Left kidney (tissue), 8 donors: ENCODE measurements at places on chromosomes 7 and 10. TPM values are rescaled to one million over a fixed set of nuclear protein-coding genes. Genes with fewer than 3 reads are reported as not detected.

Gene PIP
- polyA plus RNA-seq = not detected

Gene LRRC18
- 0.20 TPM for polyA plus RNA-seq

Gene ATOH7
- 1.7 TPM for polyA plus RNA-seq

Gene SPDYE8
- 1.1 TPM for polyA plus RNA-seq

Gene MMD2
- not detected for polyA plus RNA-seq

Gene SPDYE2
- polyA plus RNA-seq = 14.8 TPM

Gene CCDC136
- polyA plus RNA-seq = 26.3 TPM

Gene PAX4
- polyA plus RNA-seq = not detected

Gene CYP26C1
- polyA plus RNA-seq = 0.05 TPM

Gene TFR2
- 0.93 TPM for polyA plus RNA-seq

Gene CAV1
- 27.3 TPM for polyA plus RNA-seq

Gene TRIM50
- polyA plus RNA-seq = 0.32 TPM

- DNase-seq = no peak
Observed at GRCh38 chr7:82617156-82617555, 173.6 kb upstream of the CACNA2D1 start.

GRCh38 chr10:76778914-76779795 is 858.5 kb downstream of the KCNMA1 start:
- peak; percentile 12 for DNase-seq

GRCh38 chr7:87507446-87507845 is 32.0 kb upstream of the ABCB4 start:
- no peak for DNase-seq

- DNase-seq = no peak
Observed at GRCh38 chr7:2404714-2405119, 1.3 kb downstream of the CHST12 start.

- DNase-seq = peak; percentile 81
Observed at GRCh38 chr10:95907456-95908253, at the start of gene CC2D2B. Gene CC2D2B, plus strand, starts transcription at chr10:95907975. Its CDS starts 3,349 bp downstream, at chr10:95911324.

DNA sequence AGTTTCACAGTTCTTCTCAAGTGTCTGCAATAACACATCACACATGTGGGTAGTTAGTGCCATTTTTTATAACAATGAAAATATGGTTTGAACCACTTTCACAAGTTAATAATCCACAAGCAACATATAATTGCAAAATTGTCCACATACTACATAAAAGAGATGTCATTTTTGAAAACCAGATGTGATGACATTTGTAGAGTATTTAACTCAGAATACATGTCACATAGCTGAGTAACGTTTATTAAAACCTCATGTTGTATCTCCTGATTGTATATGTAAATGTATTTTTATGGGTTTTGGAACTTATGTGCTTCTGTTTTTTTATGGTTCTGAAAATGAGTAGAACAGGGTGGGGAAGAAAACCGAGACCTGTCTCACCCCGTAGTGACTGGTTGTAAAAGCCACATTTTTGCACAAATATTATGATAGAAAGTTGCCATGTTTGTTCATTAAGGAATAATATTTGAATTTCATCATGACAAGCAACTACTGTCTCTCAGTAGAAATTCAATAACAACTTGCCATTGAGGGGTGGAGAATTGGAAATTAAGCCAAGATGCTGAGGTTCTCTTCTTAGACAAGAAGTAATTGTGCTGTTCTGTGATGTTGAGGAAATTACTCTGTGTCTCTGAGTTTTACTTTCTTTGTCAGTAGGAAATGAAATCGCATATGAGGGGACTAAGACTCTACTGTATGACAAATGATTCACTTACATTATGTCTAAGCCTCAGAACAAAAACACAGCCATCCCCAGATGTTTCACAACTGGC is 29.2 kb upstream of the EGFR start:
- DNase-seq = no peak

DNA sequence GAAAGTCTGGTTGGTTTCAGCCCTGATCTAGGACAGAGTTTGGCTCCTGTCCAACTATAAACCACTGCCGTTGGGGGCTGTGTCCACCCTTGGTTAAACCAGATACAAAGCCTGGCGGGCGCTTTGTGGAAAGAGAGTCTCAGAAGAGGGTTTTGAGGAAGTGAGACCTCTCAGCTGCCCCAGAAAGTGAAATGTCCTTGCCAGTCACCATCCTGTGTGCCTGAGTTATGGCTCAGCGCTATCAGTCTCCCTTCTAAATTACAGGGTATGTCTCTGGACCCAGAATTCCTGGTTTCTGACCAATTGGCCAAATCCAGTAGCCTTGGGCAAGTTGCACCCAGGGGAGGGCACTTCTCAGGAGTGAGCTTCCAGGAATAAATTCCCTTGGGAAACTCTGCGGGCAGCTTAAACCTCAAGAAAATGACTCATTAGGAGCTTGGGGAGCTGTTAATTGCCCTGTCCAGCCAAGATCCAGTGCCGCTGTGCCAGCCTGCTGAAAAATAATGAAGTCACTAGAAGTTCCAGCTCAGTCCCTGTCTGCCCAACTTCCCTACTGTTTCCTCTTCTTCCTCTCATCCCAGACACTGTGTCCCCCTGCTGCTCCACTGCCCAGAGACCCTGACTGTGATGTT is 66.7 kb upstream of the PDZD8 start:
- DNase-seq = no peak

GRCh38 chr10:98340261-98340939 is 72.4 kb upstream of the LOXL4 start:
- DNase-seq = no peak

GRCh38 chr10:112678581-112678980 is 231.6 kb downstream of the VTI1A start:
- DNase-seq = no peak

DNA sequence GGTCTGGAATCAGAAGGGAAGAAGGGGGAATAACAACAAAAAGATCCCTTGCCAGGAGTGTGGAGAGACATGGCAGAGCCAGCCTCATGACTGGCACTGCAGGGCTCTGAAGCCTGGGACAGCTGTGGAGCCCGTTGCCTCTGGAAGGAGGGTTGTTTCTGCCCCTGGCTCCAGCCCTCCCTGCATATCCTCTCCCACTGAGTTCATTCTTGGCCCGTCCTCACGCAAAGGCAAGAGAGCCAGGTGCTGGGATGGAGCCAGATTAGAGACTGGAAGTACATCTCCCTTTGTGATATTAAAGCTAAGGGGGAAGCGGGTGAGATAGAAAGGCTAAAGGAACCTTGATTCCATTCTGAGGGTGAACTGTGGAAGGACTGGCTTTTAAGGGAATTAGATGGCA is 141.5 kb upstream of the NPVF start:
- no peak for DNase-seq

- no peak for DNase-seq
Observed at GRCh38 chr10:16779384-16779915, 37.8 kb downstream of the RSU1 start.

- peak; percentile 30 for DNase-seq
Observed at GRCh38 chr10:115948465-115948864, 324.5 kb downstream of the GFRA1 start.

DNA sequence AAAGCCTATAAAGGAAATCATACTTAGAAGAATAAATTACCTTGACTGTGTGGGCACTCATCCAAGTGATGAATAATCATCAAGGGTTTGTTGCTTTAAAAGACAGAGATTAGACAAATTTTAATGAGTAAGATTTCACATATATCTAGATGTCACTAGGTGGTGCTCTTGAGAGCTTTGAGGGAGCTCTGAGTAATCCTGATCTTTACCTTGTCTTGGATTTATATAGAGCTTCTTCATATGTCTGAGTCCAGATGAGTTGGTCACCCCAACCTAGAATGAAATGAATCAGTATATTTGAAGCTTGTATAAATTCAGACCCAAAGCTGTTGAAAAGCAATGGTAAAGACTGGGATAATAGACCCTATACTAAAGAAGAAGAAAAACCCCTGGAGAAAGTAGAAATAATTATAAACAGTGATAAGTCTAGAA is 3.7 kb downstream of the AGR2 start:
- peak; percentile 39 for DNase-seq

GRCh38 chr10:13417459-13418126 is 69.5 kb upstream of the SEPHS1 start:
- DNase-seq = no peak
